ENCODE measurements at places on chromosomes 6 and 20.
A peak's percentile ranks its signal among the peaks of the same experiment; 100 is the strongest.

GRCh38 chr20:10521068-10521831, 86.1 kb downstream of the SLX4IP start:
- no peak for DNase-seq

GRCh38 chr6:21024616-21025015, 490.4 kb downstream of the CDKAL1 start:
- DNase-seq, result no peak

- DNase-seq, result no peak
Measured at GRCh38 chr20:60069656-60070055, 111.4 kb downstream of the CDH26 start.

DNA sequence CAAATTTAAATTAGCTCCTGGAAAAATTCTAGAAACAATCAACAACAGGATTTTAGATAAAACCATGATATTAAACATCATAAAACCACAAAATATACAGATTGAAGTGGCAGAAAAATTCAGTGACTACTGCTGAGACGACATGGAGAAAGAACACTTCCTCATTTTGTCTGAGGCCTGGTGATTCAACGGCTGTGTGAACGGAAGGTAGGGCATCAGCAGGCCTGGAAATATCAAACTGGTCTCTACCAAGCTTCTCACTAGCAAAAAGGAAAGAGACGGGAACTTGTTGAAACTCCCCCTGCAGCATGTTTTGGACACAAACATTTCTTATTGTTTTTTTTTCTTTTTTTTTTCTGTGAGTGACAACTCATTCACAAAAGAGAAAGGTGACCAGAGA, 58.0 kb upstream of the AHI1 start:
- no peak for DNase-seq

GRCh38 chr6:80022803-80023202, 18.4 kb downstream of the TTK start:
- DNase-seq, result no peak

DNA sequence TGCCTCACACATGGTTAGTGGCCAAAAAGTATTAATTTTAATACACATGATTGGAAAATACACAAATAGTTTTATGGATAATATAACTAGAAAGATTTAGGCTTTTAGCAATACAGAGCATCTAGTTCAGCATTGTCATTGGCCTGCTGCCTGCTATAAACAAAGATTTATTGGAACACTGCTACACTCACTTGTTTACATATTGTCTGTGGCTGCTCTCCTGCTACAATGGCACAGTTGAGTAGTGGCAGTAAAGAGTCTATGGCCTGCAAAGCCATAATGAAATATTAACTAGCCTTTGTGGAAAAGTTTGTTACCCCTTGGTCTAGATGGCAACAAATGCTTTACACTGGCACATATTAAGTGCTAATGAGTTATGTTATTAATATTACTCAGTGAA, 37.8 kb downstream of the ZNF451 start:
- no peak for DNase-seq

- DNase-seq, result no peak
Measured at GRCh38 chr20:25489221-25489871, 81.9 kb downstream of the GINS1 start.

GRCh38 chr6:132872923-132873322, 58.6 kb downstream of the RPS12 start:
- DNase-seq, result no peak

DNA sequence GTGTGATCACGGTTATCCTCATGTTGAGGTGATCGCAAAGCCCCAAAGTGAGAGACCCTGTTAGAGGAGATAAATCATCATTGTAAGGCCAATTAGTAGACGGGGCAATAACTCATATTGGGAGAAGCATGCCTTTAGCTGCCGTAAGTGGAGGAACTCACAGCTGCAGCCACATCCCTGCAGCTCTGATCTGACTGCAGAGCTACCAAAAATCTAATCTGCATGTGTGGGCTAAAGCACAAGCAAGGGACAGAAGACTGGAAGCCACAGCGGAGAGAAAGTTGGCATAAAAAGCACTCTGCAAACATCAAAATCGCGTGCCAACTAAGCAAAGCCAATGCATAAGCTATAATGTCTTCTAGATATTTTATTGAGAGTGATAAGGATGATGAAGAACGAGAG, 79.8 kb downstream of the TBC1D7 start:
- DNase-seq, result no peak

- DNase-seq, result no peak
Measured at GRCh38 chr20:18511571-18511970, 3.8 kb downstream of the SEC23B start.

DNA sequence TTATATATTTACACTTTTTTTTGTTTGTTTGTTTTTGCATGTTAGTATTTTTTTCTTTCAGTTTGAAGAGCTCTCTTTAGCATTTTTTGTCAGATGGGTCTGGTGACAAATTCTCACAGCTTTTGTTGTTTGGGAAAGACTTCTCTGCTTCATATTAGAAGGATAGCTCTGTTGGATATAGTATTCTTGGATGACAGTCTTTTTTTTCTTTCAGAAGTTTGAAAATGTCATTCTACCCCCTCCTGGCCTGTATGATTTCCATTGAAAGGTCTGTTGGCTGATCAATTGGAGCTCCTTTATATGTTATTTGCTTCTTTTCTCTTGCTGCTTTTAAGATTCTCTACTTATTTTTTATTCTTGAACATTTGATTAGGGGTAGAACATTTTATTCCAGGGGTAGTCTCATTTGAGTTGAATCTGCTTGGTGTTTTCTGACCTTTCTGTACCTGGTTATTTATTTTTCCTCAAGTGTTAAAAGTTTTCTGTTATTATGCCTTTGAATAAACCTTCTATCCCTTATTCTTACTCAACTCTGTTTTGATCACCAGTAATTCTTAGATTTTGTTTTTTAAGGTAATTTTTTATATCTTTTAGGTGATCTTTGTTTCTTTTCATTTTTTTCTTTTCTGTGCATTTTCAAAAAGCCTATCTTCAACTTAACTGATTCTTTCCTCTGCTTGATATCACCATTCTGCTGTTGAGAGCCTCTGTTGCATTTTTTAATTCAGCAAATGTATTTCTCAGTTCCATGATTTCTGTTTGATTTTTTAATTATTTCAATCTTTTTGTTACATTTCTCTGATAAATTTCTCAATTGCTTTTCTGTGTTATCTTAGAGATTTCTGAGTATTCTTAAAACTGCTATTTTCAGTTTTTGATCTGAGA, 176.8 kb upstream of the ECI2 start:
- no peak for DNase-seq

GRCh38 chr6:53134601-53135235, 13.9 kb downstream of the GCM1 start:
- DNase-seq, result no peak

DNA sequence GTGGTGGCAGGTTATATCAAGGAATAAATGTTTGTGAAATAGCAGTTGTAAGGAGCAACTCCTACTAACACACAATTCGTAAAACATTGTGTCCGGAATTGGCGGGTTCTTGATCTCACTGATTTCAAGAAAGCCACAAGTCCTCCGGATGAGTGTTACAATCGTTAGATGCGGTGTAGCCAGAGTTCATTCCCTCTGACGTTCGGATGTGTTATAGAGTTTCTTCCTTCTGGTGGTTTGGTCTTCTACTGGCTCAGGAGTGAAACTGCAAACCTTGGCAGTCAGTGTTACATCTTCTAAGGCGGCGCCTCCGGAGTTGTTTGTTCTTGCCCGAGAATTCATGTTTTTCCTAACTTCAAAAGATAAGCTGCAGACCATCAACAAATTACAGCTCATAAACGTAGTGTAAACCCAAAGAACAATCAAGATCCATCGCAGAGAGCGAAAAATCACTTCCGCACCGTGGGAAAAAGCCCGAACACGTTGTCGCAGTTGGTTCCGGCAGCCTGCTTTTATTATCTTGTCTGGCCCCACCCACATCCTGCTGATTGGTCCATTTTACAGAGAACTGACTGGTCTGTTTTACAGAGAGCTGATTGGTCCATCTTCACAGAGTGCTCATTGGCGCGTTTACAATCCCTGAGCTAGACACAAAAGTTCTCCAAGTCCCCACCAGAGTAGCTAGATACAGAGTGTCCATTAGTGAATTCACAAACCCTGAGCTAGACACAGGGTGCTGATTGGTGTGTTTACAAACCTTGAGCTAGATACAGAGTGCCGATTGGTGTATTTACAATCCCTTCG, 58.2 kb downstream of the TRIM27 start:
- DNase-seq, result peak; percentile 22

DNA sequence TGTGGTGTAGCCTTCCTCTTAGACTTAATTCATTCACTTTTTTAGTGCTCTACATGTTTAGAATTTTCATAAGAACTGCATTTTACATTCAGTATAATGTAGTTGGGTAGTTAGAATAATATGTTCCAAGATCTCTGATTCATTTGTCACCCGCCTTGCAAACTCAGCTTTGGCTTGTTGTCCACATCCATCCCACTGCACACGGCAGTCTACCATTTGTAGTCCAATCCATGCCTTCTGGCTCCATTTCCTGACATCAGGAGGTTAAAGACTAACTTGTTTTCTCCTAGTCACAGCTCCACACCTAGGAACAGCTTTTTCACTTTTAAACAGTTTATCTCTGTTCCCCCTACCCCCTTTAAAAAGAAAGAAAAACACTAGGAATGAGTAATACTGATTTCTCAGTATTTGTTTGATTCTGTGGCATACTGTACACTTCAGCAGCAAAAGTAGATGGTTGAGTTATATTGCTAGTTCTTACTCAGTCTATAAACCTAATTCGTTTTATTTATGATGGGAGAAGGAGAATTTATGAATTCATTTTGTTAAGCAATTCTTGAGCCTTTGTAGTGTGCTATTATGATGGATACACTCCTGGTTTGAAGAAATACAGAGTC, 180.9 kb downstream of the ARID1B start:
- no peak for DNase-seq

DNA sequence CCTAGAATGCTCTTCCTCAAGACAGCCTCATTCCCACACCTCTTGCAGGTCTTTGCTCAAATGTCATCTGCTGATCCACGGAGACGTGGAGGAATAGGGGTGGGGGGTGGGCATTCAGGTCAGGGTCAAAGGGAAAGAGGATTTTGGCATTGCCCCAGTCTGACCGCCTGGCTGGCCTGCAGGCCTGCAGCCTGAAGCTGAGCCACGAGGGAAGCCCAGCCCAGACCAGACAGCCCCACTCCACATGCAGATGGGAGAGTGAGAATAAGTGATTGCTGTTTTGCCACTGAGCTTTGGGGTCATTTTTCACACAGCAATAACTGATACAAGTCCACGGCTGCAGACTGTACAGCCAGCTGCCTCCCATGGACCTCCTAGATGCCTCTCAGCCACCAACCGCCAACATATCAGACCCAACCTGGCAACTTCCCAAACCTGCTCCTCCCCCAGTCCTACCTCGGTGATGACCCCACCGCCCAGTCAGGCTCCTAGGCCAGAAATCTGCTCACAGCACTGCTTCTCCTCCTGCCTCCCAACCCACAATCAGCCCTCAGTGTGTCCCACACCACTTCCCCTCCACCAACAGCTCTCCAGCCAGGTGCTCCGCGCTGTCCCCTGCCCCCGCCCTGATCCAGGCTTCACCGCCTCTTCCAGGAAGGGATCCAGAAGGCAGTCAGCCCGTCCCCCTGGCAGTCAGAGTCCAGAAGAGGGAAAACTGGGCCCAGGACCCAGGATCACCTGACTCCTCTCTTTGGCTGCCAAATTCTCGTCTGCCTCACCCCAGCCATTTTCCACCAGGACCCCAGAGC, 14.0 kb downstream of the KIAA1755 start:
- DNase-seq, result no peak

GRCh38 chr6:129069006-129069405, 186.1 kb downstream of the LAMA2 start:
- no peak for DNase-seq

- no peak for DNase-seq
Measured at GRCh38 chr20:33004141-33004751, at the start of gene SUN5. TSS of gene SUN5 (minus strand) at chr20:33004433. CDS start at chr20:33004340, 93 bp downstream.

DNA sequence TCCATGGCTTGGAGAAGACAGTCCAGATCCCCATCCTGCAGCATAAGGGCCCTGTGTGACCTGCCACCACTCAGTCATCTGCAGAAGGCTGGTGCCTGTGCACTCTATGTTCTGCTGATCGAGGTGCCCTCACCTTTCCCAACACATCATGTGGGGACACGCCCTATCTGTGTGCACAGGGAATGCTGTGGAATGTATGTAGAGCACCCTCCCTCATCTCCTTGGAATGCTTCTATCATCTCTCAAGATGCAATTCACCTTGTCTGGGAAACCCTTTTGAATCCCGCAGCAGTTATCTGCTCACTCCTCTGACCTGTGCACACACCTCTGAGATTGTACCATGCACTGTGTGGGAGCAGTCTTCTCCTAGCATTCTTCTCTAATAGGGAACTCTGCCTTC, 207.2 kb upstream of the SSTR4 start:
- DNase-seq, result no peak

- DNase-seq, result no peak
Measured at GRCh38 chr20:32578840-32579390, 6.2 kb downstream of the NOL4L start.

- no peak for DNase-seq
Measured at GRCh38 chr6:15340775-15341174, 94.9 kb downstream of the JARID2 start.

- DNase-seq, result no peak
Measured at GRCh38 chr6:159067334-159067733, 22.5 kb upstream of the TAGAP start.

DNA sequence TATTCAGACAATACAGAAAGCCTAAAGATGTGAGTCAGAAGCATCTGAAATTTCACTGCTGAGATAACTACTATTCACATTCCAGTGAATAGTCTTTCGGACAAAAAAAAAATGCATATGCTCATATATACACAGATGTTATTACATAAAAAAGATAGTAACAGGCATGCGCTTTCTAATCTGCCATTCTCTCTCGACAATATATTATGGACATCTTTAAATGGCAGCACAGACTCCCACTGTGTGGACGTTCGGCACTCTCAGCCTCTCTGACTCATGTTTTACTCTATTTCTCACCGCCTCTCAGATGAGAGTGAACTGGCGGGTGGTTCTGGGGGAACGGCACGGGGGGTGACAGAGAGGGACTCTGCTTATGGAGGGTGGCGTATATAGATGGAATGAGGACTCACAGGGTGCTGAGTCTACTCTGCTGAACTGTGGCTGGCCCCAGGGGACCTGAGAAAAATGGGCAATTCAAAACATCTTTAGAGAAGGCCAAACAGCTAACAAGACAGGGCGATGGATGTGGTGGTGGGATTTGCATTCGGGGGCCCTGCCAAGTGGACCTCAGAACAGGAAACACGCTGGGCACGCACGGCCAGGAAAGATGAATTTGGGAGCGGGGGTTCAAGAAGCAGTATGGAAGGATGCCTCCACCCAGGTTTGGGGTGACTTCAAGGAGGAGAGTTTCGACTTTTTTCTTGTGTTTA, 68.9 kb downstream of the MDGA1 start:
- no peak for DNase-seq

GRCh38 chr20:36519944-36520343, 21.4 kb upstream of the MYL9 start:
- DNase-seq, result no peak

- DNase-seq, result no peak
Measured at GRCh38 chr6:3898265-3898994, 49.3 kb downstream of the FAM50B start.

- DNase-seq, result no peak
Measured at GRCh38 chr6:75761489-75761888, 12.4 kb downstream of the MYO6 start.

All from stimulated activated CD8-positive, alpha-beta memory T cell treated with anti-CD3 and anti-CD28 coated beads, Interleukin-4, amount 100 ng/mL, for 4 hours (primary cell).